ENCODE measurements at places on chromosomes 5 and 9.

DNA sequence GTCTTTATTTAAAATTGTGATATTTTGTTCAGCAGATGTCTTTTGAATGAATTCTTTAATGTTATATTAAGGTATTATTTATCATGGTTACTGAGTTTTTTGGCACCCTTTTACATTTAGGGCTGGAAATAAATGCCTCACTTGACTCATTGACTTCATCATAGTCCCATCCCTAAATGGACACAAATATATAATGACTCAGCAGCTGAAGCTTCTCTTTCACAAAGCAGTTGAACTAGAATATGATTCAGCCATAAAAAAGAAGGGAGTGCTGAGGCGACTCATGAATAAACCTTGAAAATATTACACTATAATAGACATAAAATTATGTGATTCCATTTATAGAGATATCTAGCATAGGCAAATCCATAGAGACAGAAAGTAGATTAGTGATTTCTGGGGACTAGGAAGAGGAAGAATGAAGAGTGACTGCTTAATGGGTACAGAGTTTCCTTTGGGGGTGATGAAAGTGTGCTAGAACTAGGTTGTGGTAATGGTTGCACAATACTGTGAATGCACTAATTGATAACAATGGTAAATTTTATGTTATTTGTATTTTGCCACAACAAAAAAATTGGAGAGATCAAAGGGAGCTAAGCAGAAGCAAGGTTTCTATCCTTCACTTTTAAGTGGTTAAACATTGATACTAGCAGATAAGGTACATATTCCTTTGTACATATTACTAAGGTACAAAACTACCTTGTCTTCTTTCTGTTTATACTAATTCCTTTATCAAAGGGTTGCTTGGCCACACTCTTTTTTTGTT is 449.6 kb downstream of the NTRK2 start:
- no peak for DNase-seq

- DNase-seq = no peak
Observed at GRCh38 chr5:144260121-144260520, 89.4 kb downstream of the KCTD16 start.

DNA sequence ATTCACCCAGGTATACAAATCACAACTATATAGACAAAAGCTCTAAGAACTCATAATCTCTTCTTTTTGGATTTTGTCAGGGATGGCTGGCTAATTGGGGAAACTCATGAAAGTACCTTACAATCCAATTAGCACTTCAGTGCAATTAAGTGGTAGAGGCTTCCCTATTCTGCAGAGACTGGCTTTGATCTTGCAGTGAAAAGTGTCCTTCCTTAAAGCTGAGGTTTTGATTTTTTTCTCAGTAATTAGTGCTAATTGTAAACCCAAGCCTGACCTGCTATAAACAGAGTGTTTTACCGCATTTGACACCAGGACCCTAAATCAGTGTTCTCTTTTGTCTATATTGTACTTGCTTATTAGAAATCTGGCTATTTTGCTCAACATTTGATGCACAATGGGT is 294.0 kb upstream of the EFNA5 start:
- DNase-seq = no peak

- no peak for DNase-seq
Observed at GRCh38 chr9:113654605-113655428, 191.3 kb downstream of the RGS3 start.

- DNase-seq = no peak
Observed at GRCh38 chr9:125066839-125067619, 76.3 kb downstream of the SCAI start.

DNA sequence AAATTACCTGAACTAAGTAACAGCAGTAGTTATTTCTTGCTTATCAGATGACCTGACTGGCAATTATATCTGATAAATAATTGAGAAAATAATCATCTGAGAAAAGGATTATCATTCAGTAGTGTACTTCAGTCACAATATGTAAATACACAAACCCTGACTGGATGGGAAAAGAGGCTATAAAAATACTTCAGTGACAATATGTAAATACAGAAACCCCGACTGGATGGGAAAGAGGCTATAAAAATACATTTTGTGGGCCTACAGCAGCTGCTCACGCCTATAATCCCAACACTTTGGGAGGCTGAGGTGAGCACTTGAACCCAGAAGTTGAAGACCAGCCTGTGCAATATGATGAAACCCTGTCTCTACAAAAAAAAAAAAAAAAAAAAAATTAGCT is 11.1 kb downstream of the UBAP2 start:
- no peak for DNase-seq

GRCh38 chr9:128226412-128226801 is 23.2 kb downstream of the DNM1 start:
- DNase-seq = no peak

DNA sequence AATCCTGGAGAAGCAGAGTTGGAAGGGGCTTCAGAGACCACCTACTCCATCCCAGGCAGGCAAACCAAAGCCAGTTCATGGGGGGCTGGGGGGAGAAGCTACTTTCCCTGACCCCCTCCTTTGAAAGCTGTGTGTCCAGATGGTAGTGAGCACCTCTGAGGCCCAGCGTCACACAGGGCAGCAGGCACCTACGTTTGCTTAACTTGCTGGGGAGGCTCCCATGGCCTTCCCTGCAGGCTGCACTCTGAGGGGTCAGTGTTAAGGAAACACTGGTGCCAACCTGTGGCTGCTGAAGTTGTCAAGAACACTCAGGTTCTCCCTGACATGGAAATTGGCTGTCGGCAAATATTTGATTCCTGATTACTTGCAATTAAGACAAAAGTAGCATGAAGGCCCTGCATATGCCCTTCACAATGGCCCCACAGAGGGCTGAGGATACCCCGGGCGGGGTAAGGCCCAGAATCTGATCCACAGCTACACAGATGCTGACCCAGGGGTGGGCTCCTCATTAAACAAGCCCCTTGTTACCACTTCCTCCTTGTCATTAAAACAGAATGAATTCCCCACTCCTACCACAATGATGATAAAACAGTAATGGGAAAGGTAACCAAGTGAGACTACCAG is 208.5 kb downstream of the FSTL4 start:
- no peak for DNase-seq

- DNase-seq = no peak
Observed at GRCh38 chr9:97419309-97419867, 7.5 kb downstream of the TDRD7 start.

DNA sequence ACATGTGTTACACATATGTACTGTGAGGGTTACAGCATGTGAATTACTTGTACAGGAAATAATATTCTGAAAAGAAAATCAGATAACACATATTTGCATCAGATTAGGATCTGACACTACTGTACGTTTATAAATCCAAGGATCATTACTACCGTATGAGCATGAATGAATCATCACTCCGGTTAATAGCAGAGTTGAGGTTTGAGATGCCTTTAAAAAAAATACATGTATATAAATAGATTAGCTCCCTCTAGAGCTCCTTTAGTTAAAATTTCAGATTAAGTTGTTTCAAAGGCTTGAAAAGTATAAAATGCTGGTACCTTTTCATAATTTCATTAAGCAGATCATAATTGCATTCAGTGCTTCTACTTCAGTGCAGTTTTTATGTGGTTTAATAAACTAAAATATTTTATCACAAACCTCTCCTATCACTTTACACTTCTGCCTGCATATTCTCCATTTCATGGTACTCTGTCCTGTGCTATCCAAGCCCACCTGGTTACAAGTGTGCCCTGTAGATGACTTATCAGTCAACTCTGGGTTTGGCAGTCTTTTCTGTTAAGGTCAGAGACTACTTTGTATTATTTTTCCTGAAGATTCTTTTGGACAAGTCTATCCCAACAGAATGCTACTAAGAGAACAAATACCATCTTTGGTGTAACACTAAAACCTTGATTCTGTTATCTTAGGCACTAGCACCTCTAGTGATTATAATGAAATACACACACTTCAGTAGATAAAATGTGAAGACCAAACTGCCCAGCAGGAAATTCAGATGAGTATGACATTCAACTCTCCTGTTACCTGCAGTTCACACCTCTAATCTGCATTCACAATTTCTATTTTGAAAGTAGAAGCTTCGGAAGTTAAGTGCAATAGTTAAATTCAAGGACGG is 48.0 kb upstream of the POU5F2 start:
- no peak for DNase-seq

All from GM20000 (cell line).